ENCODE measurements at places on chromosomes 3 and 15. TPM values are rescaled to one million over a fixed set of nuclear protein-coding genes. Genes with fewer than 3 reads are reported as not detected.

Gene SNURF
- 2.3 TPM for polyA plus RNA-seq

GRCh38 chr3:124351430-124352148 lies 359.7 kb upstream of the ROPN1 start:
- peak; percentile 61 for DNase-seq

- DNase-seq, result peak; percentile 48
Observed at GRCh38 chr3:25427155-25427554, 908 bp upstream of the RARB start.

DNA sequence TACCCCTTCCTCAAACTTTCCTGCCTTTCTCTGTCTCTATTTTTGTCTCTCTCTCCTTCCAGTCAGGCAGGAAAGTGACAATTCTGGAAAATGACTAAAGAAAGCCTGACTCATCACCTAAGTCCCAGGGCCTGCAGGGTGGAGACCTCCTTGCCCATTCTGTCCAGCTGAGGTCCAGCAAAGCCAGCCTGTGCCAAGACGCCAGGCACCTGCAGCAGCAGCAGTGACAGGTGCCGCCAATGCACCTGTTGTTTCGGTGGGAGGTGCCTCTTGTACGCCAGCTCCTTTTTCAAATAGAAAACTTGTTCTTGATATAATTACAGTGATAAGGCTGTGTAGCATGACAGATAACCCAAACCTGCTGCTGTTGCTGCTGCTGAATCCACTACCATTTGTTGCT lies 501.3 kb downstream of the NTRK3 start:
- no peak for DNase-seq

- DNase-seq, result no peak
Observed at GRCh38 chr3:131608296-131608695, 105.5 kb upstream of the MRPL3 start.

DNA sequence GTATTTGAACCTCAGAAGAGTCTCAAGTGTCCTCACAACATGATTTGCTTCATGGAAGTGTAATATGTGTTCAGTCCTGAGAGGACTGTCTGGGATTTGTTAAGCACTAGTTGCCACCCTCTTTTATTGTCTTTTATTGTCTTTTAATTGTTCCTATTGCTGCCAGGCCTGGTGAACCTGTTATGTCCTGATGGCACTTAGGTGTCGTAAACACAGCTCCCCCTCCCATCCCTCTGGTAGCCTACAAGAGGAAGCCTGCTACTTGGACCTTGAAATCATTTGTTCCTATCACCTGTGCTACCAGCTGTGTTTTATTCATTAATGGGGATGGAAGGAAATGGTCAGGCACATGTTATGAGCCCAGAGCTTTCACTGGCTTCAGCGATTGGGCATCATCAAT lies 19.3 kb downstream of the CCNB2 start:
- DNase-seq, result no peak

DNA sequence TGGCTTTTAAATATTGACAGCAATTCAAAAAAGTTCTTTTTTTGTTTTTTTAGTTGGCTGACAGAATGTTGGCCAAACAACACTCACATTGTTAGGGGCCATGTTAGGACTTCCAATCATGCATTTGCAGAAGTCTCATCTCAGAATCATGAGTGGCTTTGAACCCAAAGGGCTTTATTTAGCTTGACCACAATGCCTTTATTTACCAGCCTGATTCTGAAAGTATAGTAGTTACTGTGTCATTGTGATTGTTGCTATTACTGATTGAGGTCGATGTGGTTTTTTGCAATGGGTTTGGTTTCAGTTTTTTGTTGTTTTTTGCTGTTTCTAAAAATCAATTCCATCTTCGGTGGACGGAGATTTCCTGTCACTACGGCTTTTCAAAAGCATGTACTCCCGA lies 7.2 kb downstream of the GLDN start:
- DNase-seq, result no peak

DNA sequence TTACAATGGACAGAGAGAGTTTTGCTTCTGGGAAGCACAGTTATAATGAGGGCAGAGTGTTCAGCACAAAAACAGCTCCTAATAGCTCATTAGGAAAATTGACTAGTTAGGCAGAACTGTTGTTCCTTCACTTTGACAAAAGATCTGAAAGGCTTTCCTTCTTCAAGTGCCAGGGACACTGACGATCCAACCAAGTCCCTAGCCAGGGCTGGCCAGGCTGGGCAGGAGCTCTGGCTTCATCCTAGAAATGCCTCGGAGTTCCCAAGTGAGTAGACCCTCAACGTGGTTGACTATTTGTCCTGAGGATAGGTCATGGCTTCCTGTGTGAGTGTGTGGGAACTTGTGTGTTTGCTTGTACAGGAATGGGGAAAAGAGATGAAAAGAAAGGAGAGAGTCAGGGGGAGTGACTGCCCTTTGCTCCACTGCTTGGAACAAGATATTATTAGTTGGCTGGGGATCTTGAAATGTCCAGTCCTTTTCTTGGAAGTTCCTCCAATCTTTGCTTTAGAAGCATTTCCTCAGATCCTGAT lies 617.9 kb downstream of the NTRK3 start:
- DNase-seq, result no peak

DNA sequence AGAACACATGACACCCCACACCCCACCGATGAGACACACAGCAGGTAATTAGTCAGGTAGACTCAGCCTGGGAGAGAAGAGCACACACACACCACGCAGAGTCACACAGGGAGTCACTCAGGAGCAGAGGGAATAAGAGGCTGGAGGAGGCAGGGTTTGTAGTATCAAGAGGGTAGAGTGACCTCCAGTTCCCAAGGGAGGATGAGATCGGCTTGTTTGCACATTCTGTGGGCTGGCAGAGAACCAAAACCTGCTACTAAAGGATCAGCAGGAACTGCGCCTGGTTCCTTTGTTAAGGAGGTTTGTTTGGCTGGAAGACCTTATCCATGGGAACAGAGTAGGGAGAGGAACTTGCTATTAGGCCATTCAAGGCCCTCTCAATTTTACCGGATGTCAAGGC lies 281.4 kb upstream of the SLCO3A1 start:
- no peak for DNase-seq

- no peak for DNase-seq
Observed at GRCh38 chr3:127439621-127440020, 150.9 kb downstream of the TPRA1 start.

Gene ZNF80
- not detected for polyA plus RNA-seq

- no peak for DNase-seq
Observed at GRCh38 chr3:164375995-164376394, 702.3 kb downstream of the SI start.

Gene TMCO5A
- not detected for polyA plus RNA-seq

DNA sequence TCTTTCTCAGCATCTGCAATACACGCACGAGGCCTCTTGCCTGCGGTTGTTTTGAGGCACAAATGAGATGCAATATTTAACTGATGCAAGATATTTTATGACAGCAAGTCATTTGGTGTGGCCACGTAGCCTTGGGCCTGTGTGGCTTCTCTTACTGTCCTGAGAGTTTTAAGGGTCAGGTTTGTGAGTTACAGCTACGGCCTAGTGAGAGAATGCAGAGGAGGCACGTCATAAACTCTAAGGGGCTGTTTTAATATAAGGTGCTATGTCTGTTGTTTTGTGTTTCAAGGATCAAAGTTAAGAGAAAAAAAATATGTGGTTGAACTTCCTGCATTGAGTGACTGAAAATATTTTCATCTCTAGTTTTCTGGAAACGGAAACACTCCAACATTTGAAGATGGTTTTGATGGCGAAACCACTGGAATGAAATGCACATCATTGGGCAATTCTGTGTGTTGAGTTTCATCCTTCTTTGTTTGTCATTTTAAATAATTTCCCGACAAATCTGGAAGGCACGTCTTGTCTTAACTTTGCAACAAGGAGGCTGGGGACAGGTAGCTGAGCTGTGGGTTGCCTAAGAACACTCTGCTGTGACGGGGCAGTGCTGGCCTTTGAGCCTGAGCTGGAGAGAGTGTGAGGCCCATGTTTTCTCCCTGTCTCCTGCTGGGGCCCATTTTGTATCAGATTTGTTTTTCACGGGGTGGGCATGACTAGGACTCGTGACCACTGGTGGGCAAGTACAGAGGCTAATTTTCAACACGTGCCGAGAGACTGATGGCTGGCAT lies 5.1 kb downstream of the APBA2 start:
- DNase-seq, result no peak

GRCh38 chr3:88222343-88222742 lies 72.6 kb downstream of the C3orf38 start:
- no peak for DNase-seq

- peak; percentile 17 for DNase-seq
Observed at GRCh38 chr15:76626611-76627010, 278.5 kb downstream of the SCAPER start.

DNA sequence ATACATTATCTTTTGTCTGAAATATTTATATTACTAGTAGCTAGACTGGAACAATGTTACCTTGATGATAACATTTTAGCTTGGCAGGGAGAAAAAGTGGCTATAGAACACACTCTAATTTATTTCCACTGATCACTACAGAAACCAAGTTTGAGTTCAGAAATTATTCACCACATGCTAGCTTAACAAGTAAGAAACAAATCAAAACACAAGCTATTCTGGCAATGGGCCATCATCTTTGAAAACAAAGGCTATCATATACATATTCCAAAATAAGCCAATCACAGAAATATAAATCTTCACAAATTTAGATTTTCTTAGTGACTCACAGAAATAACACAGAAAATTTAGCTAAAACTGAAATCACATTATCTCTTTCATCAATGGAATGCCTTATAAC lies 17.1 kb downstream of the AQR start:
- DNase-seq, result peak; percentile 72

GRCh38 chr3:55676643-55677042 lies 189.5 kb upstream of the WNT5A start:
- DNase-seq, result no peak

Gene ITIH4
- polyA plus RNA-seq, result 0.46 TPM

GRCh38 chr3:104941785-104942184 lies 424.9 kb upstream of the ALCAM start:
- no peak for DNase-seq

GRCh38 chr15:36370731-36371112 lies 208.7 kb upstream of the CDIN1 start:
- peak; percentile 57 for DNase-seq

Gene C3orf22
- polyA plus RNA-seq, result not detected

GRCh38 chr3:23442598-23443383 lies 239.7 kb downstream of the UBE2E2 start:
- DNase-seq, result no peak

Gene ISLR
- not detected for polyA plus RNA-seq

DNA sequence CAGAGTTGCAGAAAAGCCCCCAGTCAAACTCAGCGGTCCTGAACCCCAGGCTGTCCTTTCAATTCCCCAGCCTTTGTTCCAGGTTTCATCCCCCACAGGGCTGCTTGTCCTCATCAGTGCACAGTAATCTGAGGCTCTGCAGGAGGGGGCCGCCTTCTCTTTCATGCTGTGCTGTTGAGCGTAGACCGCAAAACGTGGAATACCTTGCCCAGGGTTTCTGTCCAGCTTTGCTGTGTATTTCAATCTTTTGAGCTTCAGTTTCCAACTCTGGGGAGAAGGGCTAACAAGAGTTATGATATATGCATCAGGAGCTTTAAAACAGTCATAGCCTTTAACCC lies 64.8 kb downstream of the FAM43A start:
- DNase-seq, result no peak

GRCh38 chr3:20503394-20504082 lies 317.5 kb upstream of the SGO1 start:
- no peak for DNase-seq

DNA sequence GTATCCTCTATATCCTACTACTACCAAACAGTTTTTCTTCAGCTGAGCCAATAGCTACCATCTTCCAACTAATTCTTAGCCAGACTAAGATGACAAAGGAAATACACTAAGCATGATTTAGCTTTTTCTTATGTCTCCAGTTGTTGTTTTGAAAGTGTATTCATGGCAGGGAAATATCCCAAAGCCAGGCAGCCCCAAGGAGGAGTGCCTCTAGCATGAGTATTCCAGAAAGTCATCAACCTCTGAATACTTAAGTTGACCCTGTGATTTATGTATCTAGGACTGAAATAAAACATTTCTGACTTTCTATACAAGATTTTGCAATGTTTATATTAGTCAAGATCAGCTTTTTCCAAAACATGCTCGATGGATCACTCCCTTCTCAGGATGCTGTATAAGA lies 449.1 kb downstream of the IL5RA start:
- DNase-seq, result no peak

- DNase-seq, result peak; percentile 80
Observed at GRCh38 chr15:96349857-96350720, 19.6 kb downstream of the NR2F2 start.

GRCh38 chr3:27176256-27176655 lies 192.9 kb downstream of the NEK10 start:
- no peak for DNase-seq

DNA sequence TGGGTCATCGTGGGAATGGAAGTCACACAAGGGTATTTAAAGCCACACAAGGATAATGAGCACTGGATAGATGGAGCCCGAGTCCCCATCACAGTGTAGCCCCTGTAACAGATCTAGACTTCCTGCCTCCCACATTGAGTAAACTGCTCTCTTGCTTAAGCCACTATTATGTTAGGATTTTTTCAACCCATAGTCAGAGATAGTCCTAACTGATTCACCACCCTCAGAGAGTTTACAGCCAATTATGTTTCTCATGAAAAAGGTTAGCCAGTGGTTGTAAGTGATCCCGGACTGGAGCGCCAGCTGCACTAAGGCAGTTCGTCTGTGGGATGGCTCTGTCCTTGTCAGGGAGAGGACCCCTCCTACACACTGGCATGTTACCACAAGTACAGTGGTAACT lies 77.0 kb downstream of the KLF13 start:
- no peak for DNase-seq

Gene MESP2
- 0.21 TPM for polyA plus RNA-seq

Gene SCN5A
- 2.7 TPM for polyA plus RNA-seq

- DNase-seq, result no peak
Observed at GRCh38 chr15:38782156-38782555, 217.5 kb upstream of the RASGRP1 start.

DNA sequence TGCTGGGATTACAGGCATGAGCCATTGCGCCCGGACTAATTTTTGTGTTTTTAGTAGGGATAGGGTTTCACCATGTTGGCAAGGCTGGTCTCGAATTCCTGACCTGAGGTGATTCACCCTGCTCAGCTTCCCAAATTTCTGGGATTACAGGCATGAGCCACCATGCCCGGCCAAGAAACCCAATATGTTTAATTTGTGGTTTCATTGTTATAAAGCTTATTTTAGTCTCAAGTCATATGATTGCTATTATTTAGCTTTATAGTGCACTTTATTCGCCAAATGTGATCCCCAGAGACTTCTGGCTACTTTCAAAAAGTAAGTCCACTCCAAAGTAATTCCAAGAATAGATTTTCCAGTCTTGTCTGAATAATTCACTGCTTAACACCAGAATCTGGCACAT lies 19.3 kb upstream of the SLC4A7 start:
- no peak for DNase-seq

Gene GRM2
- polyA plus RNA-seq, result 0.10 TPM

GRCh38 chr3:156109989-156110388 lies 10.4 kb upstream of the KCNAB1 start:
- no peak for DNase-seq

Gene TICRR
- 4.9 TPM for polyA plus RNA-seq

Gene RAB6B
- 2.1 TPM for polyA plus RNA-seq

All from endothelial cell of umbilical vein (primary cell).